ENCODE measurements at places on chromosomes 3 and 15. TPM values are rescaled to one million over a fixed set of nuclear protein-coding genes. Genes with fewer than 3 reads are reported as not detected.

Gene ADAMTS9
- total RNA-seq, result 12.3 TPM

Gene CCR2
- 8.1 TPM for total RNA-seq

DNA sequence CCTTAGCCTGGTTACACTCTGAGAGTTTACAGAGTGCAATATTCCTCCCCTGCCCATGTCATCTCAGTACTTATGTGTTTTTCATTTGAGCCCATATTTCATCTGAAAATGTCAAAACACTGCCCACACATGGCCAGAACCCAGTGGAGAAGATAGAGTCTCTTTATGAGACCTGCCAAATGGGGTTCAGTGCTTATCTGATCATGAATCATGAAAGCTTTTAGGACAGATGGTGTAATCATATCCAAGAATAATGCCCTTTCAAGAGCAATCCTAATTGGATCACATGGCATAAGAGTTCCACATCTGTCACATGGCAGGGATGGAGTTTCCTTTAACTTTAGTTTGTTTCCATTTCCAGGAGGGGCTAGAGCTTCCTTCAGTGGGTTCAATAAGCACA lies 77.2 kb upstream of the AGBL1 start:
- DNase-seq, result no peak

GRCh38 chr3:171129827-171130226 lies 103.3 kb upstream of the SLC2A2 start:
- DNase-seq, result no peak

DNA sequence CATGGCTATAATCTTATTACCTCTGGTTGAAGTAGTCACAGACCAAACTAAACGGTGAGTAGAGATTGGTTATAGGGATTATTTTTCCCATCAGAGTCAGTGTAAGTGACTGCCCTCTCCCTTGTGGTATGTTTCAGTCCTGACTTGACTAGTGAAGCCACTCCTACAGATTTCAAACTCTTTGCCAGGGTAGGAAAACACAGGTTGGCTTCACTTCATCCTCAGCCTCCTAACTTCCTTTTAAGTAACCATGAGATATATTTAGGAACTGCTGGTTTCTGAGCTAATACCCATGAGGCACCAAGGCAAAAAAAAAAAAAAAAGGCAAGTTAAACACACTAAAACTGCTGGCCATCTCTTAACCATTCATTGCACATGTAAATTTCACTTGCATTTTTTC lies 349.2 kb upstream of the MCTP2 start:
- DNase-seq, result no peak

GRCh38 chr3:54123003-54123775 lies 837 bp downstream of the CACNA2D3 start:
- peak; percentile 55 for DNase-seq

DNA sequence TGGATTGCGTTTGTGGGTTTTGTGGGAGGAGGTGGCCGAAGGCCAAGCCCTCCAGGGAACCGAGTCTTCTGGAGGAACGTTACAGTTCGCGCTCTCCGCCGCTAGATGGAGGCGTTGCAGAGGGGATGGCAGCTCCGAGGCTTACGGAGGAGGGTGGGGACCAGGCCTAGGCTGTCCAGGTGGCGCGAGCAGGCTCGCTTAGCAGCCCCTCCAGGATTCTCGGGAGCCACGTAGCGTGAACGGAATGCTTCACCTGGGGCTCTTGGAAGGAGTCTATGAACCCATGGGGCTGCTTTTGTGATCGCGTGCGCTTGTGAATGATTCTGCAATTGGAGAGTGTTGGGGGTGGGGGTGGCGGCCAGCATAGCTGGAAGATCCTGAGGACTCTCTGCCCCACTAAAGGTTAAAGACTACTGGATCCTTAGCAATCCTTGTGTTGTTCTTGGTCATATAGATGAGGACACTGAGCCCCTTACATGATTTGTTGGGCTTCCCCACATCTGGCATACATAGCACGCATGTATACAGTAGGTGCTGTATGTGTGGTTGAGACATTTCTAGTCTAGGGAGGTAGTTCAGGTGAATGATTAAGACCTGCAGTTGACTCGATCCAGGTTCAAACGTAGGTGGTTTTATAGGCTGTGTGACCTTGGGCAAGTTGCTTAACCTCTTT lies 25.7 kb downstream of the FAM3D start:
- peak; percentile 71 for DNase-seq
